ENCODE measurements at places on chromosomes 1 and 21.

DNA sequence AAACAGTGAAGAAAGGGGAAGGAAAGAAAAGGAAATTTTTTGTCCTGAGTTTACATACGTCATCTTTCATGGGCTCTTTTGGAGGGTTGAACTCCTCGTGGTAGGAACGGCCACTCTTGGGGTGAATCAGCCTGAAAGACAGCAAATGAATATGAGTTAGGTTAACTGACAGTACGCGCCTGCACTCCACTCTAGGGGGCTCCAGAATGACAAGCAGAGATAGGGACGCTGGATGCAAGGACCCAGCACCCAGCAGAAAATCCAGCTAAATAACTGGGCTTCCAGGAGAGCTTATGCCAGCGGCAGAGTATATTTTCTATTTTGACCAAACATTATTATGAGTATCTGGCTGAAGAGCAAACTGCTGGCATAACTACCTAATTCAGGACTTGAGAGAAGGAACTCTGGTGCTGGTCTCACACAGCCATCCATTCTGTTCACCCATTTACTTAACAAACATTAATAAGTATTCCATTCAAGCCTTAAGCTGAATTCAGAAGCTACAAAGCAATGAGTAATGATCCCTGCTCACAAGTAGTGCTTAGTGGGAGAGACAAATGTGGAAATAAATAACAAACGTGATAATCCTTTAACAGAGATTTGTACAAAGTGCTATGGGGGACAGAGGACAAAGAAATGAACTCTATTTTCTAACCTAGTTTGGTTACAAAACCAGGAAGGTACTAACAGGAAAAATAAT, 22.1 kb downstream of the AK2 start:
- no peak for DNase-seq

DNA sequence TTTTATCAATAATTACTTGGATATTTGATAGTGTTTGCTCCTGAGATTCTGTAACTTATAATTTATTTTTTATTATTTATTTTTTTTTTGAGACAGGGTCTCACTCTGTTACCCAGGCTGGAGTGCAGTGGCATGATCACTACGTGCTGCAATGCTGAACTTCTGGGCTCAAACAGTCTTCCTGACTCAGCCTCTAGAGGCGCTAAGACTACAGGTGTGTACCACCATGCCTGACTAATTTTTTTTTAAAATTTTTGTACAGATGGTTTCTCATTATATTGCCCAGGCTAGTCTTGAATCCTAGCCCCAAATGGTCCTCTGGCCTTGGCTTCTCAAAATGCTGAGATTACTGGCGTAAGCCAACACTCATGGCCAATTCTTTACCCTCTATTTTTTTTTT, 845.5 kb upstream of the ADGRL4 start:
- DNase-seq: no peak

DNA sequence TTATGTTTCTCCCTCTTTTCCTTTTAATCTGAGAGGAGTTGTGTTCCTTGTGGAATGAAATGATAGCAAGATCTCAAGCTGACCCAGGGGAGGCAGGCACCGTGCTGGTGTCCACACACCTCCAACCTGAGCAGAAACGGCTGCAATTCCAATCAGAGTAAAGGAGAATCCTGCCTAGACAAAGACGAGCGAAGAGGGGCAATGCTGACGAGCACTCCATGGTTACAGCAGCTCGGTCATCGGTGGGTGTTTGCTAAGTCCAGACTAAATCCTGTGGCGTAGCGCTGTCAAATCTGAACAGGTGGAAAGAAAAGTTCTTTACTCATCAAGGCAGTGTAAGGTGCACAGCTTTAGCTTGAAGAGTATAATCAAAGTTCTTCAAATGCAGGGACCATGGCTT, 74.8 kb downstream of the PLD5 start:
- no peak for DNase-seq

- DNase-seq: no peak
Measured at GRCh38 chr1:235077571-235078479, 50.8 kb downstream of the TOMM20 start.

- no peak for DNase-seq
Measured at GRCh38 chr1:112021263-112021662, 31.8 kb upstream of the KCND3 start.

- no peak for DNase-seq
Measured at GRCh38 chr21:42022091-42022430, 11.9 kb upstream of the ZBTB21 start.
